Stimulated activated CD8-positive, alpha-beta memory T cell treated with anti-CD3 and anti-CD28 coated beads, Interleukin-7, amount 100 ng/mL, for 4 hours (primary cell): ENCODE measurements at places on chromosomes 12 and 14.

- DNase-seq = peak; percentile 75
These were observed 648 bp downstream of the CHD4 start for GRCh38 chr12:6606331-6607131.

GRCh38 chr12:91772411-91772810 is 373.2 kb downstream of the BTG1 start:
- no peak for DNase-seq

GRCh38 chr14:105861985-105862465 is 335.6 kb downstream of the TMEM121 start:
- DNase-seq = no peak

- no peak for DNase-seq
These were observed 32.4 kb downstream of the NCOR2 start for GRCh38 chr12:124534776-124535740.
